ENCODE measurements at places on chromosomes 5 and 9.

DNA sequence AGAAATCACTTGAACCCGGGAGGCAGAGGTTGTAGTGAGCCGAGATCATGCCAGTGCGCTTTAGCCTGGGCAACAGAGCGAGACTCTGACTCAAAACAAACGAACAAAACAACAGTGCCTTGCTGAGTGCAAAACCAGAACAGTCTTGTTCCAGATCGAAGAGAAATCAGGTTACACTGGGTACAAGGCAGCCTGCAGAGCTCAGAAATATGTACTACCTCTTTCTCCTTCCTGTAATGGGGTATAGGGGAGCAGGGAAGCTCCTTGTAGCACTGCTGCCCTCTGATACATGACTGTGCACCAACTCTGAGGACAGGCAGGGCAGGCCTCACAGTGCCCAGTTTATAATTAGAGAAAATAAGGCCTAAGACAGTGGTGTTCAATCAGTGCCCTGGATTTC is 24.7 kb downstream of the TBC1D2 start:
- ATAC-seq: no peak

GRCh38 chr9:101383361-101383760 is 1.4 kb downstream of the BAAT start:
- ATAC-seq: no peak

DNA sequence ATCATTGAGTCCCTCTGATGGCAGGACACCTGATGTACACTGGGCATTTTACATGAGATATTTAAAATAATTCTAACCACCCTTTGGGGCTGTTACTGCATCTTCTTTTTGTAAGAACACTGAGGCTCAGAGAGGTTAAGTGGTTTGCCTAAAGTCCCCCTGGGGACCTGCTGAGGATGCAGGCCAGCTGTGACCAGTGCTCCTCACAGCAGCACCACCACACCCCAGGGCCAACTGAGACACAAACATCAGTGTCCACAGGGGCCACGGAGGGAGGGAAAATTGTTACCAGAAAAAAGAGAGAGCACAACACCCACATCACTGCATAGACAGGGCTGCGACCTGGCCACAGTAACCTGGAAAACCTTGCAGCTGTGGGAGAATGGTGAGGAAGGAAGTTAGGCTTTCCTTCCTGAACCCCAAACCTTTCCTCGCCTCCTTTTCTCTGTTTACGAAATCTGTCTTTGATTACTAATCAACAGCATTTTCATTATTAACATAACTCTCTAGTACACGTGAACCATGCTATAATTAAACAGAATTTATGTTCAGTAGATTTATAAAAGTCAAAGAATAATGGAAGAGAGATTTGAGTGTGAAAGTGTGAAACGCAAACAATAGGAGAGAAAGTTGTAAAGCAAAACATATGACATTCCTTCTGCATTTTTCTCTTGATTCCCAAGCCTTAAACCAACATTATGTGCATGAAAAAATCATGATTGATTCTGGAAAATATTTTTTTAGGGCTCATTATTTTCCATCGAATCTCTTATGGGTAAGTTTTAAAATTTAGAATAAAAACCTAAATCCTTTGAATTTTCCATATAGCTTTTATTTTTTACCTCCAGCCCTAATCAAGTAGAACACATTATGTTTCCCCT is 228.1 kb upstream of the DAPK1 start:
- peak; percentile 24 for ATAC-seq

- no peak for ATAC-seq
Measured at GRCh38 chr5:393846-394275, 49.1 kb upstream of the EXOC3 start.

DNA sequence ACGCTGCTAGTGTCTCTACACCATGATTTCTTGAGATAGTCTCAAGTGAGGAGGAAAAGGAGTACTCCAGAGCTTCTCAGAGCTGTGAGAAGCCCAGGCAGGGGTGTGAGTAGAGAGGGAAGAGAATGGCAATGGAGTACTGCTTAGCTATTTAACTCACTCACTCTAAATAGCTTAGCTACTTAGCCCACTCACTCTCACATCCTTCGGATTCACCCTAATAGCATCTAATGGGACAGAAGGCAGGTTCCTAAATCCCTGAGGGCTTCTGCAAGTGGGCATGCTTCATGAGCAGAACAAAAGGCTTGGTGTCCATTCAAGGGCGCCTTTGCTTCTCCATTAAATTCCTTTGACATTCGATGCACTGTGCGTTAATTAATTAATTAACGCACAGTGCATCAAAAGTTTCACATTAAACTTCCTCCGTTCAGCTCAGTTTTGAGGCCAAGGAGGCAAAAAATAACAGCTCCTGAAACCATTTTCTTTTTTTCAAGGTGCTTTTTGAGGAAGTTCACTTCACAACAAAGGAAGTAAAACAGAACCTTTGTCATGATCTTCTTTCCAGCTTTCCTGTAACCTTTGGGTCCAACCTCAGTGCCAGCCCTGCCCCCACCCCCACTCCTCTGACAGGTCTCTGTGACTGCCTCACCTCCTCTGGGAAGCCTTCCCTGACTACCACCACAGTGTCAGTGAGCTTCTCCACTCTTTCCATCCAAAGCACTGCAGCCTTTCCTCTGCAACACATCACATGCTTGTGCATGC is 294.0 kb downstream of the SEC61B start:
- ATAC-seq: no peak

GRCh38 chr9:77475641-77476473 is 172.3 kb downstream of the GNA14 start:
- no peak for ATAC-seq

GRCh38 chr9:96236854-96237550 is 65.0 kb downstream of the HSD17B3 start:
- ATAC-seq: no peak

DNA sequence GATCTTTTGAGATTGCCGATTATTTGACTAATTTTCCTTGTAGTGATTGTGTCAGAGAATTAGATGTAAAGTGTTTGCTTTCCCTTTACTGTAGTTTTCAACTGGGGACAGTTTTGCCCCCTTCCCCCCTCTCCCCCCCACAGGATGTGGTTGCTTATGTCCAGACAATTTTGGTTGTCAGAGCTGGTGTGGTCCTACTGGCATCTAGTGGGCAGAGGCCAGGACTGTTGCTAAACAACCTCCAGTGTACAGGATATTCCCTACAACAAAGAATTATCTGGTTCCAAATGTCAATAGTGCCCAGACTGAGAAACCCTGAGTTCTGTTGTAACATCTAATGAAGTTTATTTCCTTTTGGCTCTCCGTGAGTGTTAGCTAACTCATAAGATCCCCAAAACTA is 20.0 kb downstream of the TMEFF1 start:
- ATAC-seq: peak; percentile 65

GRCh38 chr5:42912184-42912798 is 100.6 kb upstream of the SELENOP start:
- ATAC-seq: peak; percentile 31

- no peak for ATAC-seq
Measured at GRCh38 chr9:6923086-6923485, 165.3 kb downstream of the KDM4C start.

DNA sequence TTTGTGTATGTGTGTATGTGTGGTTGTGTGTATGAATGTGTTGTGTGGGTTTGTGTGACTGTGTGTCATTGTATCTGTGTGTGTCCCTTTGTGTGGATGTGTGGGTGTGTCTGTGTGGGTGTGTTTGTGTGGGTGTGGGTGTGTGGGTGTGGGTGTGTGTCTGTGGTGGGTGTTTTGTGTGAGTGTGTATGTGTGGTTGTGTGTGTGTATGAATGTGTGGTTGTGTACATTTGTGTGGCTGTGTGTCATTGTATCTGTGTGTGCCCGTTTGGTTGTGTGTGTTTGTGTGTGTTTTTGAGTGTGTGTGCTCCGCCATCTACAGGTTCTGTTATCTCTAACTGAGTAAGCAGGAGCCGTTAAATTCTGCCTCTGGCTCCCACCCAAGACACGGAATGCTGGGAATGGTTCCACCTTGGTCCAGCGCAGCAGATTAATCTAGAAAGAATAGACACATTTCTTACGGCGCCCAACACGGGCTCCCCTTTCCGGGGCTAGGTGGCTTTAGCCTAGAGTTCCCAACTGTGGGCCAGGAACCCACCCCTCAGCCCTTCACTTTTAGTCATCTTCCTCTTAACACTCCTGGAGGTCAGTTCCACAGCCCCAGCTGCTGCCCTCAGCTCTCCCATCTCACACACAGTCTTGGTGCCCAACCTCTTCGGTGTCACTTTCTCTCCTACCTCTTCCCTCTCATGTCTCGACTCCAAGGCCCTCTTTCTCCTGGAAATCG is 197.1 kb downstream of the TTLL11 start:
- peak; percentile 54 for ATAC-seq

All from SK-N-SH treated with all-trans-retinoic acid at 6 μM for 48 hours (cell line).